EL (cell line): ENCODE measurements at places on chromosomes 11 and 22.

GRCh38 chr11:115238791-115239190, 265.4 kb downstream of the CADM1 start:
- no peak for DNase-seq

- DNase-seq: peak; percentile 66
Measured at GRCh38 chr11:65429724-65430405, 7.3 kb downstream of the NEAT1 start.

GRCh38 chr22:45897736-45898135, 79.2 kb downstream of the WNT7B start:
- DNase-seq: no peak

DNA sequence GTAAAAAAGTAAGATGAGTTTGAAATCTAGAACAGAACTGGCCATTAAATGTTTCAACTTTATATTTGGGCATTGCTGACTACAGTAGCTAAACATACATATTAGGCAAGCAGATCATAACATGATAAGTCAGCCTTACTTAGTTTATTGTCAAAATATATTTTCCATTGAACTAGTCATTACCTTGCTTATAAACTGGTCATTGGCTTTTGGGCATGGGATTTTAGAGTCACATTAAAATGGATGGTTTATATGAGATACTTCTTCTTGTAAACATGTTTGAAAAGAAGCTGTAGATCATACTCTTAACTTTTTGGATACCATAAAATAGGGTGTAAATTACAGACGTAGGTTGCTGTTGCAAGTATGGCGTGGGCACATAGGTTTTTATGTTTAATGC, 2.7 kb downstream of the HIPK3 start:
- DNase-seq: no peak

GRCh38 chr11:8720868-8721608, 38.4 kb downstream of the RPL27A start:
- no peak for DNase-seq

DNA sequence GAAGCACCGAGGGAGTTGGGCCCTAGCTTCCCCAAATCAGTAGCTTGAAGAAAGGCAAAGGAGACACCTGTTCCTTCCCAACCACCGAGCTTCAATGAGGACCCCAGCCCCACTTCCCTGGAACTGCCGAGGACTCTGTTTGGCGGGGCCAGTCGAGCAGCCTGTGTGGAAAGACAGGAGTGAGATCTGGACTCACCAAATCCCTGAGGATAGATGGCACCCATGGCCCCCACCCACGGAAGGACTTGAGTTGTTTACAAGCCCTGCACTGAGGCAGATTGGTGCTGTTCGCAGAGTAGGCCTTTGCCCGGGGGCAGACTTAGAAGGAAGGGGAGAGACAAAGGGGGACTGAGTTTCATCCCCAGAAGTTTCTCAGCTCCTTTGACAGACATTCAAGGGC, 64.6 kb downstream of the FEZ1 start:
- no peak for DNase-seq
